ENCODE measurements at places on chromosomes 13 and 19.
A peak's percentile ranks its signal among the peaks of the same experiment; 100 is the strongest.

- DNase-seq: peak; percentile 39
These were observed 7.4 kb downstream of the C19orf25 start for GRCh38 chr19:1471515-1472160.

DNA sequence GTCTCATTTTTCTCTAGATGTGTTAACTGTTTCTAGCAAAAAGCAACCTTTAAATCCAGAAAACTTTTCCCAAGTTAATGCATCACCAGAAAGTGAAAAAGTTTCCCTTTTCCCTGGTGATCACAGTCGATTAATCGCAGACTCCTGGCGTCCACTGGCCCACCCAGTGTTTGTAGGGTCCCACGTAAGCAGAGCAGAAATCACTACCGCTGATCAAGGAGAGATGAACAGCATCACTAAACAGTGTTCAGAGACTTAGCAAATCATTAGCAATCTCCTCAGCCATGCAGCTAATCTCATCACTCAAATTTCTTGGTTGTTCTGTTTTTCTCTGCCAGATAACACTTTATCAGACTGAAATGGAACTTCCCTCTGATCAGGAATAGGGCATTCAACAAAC is 184.2 kb downstream of the EFNB2 start:
- DNase-seq: no peak

DNA sequence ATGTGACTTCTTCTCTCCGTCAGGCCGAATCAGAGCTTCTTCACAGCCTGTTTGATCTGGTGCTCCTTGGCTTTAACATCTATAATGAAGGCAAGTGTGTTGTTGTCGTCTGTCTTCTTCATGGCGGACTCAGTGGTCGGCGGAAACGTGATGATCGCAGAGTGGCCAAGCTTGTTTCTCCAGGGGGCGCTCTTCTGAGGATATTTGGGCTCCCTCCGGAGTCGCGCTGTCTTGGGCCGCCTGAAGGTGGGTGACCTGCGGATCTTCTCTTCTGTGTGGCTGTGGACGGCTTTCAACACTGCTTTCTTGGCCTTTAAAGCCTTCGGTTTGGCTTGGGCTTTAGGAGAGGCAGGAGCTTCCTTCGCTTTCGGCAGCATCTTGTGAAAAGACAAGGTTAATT is 9.8 kb downstream of the TPRX1 start:
- no peak for DNase-seq

- DNase-seq: no peak
These were observed 15.1 kb upstream of the GAS6 start for GRCh38 chr13:113879017-113879416.
